ENCODE measurements at places on chromosomes 12 and 14.

DNA sequence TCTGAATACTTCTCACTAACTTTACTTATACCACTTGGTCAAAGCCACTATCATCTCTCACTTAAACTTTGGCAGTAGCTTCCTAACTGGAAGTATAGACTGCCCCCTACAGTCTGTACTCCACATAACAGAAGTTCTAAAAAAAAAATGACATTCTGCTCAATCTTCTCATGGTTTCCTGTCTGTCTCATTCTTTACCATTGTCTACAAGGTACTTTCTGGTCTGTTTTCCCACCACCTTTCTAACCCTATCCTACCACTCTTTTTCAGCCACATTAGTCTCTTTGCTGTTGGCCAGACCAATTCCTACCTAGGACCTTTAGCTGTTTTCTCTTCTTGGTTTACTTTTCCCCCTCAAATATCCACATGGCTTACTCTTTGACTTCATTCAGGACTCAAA, 14.7 kb downstream of the CPSF6 start:
- DNase-seq, result no peak

DNA sequence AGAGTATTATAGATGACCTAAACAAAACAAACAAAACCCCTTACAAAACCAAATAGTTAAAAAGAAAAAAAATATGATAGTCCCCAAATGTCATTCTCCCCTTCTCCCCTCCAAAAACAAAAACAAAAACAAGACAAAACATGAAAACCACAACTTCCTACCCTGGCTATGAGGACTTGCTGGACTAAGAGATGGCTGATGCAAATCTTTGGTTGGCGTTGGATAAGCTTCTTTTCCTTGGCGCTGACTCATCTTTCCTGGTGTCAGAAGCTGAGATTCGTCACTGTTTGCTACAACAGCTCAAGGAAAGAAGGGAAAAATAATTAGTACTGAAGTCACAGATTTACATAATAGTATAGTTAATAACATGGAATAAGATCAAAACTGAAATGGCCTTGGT, 102.5 kb upstream of the BBS10 start:
- DNase-seq, result no peak

DNA sequence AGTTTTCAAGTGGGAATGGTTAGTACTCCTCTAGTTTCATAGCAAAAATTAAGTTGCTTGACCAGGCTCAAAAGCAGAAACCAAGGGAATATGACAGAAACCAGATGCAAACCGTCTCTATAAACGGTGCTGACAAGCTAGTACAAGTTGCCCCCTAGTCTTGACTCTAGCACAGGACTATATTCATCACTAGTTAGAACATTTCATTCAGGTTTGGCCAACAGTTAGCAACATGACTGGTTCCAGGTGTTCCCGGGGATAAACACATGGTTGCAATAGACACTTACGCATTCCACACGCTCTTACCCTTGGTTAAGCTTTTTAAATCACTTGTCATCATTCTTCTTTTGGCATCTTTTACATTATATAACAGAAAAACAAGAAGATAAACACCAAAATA, 103.6 kb downstream of the SCFD1 start:
- DNase-seq, result no peak

DNA sequence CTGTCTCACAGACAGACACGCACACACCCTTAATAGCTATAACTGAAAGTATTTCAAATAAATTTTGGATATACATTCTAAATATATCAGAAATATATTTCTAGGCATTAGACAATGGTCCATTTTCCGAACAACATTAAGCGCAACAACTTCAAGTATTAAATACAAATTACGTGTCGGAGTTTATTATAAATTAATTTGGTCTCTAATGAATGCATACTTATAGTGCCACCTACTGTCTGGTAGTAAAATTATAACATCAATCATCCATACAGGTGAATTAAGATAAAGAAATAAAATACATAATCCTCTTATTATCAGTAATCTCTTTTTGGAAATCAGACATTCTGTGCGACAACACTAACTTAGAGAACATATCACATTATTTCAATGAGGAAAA, 27.2 kb upstream of the CMAS start:
- no peak for DNase-seq

DNA sequence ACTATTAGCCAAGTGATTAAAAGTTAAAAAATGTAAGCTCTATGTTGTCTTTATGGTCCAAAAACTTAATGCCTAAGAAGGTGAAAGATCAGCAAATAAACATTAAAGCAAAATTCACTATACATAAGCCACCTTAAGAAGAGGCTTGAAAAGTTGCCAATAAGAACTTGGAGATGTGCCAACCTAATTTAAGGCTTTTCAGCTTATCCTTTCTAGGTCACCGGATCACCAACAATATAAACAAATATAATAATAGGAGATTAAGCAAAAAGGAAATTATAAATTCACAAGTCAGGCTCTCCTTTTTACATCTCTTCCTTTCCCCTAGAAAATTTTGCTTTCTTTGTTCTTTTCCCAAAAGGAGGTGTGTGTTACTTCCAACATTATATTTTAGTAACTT, 30.9 kb downstream of the SLC2A3 start:
- no peak for DNase-seq

DNA sequence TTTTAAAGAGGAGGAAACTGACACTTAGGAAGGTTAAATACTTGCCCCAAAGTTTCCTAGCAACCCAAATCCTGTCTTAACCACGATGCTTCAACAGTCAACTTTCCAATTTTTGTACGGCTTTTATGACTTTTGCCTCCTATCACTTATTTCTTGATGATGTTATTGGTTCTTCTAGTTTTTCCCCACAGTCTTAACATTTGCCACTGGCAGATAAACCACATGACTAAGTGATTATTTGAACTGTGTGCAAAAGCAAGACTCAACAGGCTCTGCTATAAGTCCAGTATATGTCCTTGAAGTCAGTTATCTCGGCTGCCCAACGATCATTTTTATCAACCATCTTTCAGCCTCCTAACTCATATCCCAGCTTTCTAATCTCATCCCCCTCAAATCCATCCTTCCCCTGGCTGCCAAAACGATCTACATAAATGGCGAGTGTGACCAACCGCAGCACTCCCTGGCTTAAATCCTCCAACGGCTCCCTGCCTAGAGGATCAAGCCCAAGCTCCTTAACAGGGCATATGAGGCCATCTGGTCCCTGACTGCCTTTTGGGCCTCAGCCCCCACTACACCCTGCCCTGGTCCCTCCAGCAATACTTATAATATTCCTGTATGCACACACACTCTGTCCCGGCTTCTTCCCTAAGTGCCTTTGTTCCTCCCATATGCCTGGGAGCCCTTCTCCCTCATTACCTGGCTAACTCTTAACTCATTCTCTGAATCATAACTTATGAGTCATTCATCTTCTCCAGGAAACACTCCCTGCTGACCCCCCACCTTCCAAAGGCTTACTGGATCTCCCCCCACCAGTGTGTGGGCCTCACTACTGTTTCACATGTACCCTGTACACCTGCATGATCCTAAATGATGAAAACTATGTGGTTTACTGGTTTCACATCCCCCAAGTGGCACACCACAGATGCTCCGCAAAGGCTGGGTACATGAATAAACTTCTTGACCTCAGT, 8.8 kb downstream of the VPS37B start:
- no peak for DNase-seq

GRCh38 chr12:52691841-52692150, 11.5 kb downstream of the KRT77 start:
- DNase-seq, result no peak

DNA sequence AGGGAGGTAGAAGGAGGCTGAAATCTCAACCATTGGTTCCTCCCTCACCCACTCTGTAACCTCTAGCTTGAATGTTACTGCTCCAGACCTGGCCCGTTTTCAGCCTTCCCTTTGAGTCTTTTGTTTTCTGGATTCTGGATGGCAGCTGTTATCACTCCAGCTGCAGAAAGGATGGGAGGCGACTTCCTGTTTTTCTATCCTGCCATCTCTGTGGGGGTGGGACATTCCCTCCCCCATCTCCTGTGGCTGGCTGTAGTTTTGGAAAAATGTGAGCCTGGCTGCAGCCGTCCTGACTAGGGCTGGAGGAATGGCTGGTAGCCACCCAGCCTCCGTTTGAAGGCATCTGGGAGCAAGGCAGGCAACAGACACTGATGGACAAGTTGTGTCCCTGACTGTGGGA, 2.9 kb upstream of the PPFIBP1 start:
- DNase-seq, result no peak

DNA sequence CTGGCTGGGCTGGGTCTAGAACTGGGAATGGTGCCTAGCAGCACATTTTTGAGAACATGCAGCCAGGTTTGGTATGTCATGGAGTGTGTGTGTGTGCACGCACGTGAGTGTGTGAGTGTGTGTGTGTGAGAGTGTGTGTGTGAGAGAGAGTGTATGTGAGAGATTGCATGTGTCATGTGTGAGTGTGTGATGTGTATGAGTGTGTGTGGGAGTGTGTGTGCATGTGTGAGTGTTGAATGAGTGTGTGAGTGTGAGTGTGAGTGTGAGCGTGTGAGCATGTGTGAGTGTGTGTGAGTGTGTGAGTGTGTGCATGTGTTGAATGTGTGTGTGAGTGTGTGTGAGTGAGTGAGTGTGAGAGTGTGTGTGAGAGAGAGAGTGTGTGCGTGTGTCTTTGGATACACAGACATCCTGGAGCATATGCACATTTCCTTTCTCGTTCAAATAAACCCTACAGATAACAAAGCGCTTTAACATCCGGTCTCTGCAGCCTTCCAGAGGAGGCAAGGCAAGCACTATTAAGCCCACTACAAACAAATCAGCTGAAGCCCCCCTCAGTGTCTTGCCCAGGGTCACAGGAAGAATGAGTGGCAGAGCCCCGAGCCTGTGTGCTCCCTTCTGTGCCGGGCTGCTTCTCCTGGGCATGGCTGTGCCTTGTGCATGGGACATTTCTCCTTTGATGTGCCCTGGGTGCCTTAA, 108.7 kb upstream of the ETV6 start:
- no peak for DNase-seq

DNA sequence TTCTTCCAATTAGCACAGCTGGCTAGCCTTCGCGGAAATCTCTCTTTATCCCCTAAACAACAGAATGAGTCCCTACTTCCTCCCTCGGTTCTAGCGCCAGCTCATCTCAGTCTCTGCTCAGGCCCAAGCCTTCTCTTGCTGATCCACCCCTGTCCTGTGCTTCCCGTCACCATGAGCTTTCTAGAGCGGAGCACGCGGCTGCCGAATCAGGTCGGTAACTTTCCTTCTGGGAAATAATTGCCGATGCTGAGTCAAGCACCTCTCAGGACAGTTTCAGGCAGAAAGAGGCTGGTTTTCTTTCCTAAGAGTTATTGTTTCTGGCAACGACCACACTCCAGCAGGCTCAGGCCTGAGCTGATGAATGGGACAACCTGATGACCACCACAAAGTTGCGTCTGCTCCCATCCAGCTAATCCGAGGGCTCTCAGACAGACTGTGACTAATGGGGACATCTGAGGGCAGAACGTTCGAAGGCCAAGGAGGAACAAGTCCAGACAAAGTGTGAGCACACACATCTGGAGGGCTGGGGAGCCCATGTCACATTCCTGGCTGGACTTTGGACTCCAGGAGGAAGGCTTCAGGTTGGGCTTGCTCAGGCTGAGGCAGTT, 13.6 kb upstream of the GPR68 start:
- DNase-seq, result no peak

GRCh38 chr12:77388445-77389265, 323.3 kb upstream of the E2F7 start:
- no peak for DNase-seq

DNA sequence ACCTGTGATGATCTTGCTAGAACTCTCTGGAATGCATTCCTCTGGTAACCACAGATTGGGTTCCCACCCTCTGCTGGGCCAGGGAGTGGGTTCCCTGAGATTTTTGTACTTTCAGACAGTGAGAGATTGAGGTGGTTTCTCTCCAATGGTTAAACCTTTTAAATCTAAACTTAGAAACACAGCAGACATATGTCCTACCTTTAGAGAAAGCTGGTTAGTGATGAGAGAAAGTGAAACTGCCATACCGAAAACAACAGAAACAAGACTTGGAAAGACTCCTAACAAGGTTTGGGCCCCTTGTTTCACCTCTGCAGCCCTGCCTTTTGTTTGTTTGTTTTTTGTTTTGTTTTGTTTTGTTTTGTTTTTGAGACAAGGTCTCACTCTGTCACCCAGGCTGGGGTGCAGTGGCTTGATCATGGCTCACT, 9.7 kb upstream of the SGPP1 start:
- DNase-seq, result no peak

DNA sequence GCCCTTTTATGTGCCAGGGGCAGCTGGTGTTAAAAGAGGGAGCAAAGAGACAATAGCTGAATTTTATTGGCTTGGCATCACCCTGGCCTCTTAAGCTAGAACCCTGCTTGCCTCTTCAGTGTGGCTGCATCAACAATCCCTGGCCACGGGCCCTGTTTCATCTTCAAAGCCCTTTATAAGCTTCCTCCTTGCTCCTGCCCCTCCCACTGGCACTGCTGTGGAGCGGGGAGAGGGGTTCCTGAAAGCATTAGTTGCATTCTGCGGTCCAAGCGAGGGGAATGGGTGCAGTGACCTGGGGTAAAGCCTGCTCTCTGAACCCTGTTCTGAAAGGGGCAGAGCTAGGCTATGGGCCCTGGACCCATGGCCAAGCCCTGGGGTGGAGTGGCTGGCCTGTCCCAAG, 220 bp upstream of the KRT83 start:
- no peak for DNase-seq

GRCh38 chr14:50785457-50786063, 45.4 kb downstream of the NIN start:
- DNase-seq, result no peak

- no peak for DNase-seq
These were observed 9.2 kb upstream of the NUAK1 start for GRCh38 chr12:106147956-106148355.

DNA sequence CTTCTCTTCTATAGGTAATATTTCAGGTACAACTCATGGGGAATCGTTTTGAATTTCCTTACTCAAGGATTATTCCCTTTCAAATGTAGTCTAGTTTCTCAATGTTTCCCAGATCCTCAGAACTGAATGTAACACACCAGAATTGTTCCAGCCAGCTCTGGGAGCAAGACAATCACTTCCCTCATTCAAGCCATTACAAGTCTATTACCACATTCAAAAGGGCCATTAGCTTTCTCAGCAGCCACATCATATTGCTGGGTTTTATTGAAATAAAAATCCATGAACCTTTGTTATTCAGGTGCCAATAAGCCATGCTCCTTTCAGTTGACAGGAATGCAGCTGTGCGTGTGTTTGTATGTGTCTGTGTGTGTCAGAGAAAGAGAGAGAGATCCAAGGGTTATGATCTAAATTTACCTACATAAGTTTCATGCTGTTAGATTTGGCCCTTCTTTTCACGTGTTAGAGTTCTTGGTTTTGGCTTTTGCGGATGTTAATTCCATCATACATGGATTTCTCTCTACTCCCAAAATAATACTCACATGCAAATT, 357.7 kb downstream of the BCAT1 start:
- no peak for DNase-seq
